ENCODE measurements at places on chromosomes 4 and X.

- DNase-seq = no peak
These were observed 142.7 kb downstream of the CPEB2 start for GRCh38 chr4:15144967-15145295.

DNA sequence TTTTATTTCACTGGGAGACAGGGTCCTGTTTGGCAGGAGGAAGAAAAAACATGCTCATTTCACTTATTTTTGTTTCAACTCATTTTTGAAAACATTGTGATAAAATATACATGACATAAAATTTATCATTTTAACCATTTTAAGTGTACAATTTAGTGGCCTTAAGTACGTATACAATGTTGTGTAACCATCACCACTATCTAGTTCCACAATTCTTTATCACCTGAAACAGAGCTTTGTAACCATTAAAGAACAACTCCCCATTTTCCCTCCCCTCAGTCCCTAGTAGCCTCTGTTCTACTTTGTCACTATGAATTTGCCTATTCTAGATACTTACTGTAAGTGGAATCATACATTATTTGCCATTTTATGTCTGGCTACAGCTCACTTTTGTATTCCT lies 143.8 kb downstream of the GPAT3 start:
- no peak for DNase-seq

DNA sequence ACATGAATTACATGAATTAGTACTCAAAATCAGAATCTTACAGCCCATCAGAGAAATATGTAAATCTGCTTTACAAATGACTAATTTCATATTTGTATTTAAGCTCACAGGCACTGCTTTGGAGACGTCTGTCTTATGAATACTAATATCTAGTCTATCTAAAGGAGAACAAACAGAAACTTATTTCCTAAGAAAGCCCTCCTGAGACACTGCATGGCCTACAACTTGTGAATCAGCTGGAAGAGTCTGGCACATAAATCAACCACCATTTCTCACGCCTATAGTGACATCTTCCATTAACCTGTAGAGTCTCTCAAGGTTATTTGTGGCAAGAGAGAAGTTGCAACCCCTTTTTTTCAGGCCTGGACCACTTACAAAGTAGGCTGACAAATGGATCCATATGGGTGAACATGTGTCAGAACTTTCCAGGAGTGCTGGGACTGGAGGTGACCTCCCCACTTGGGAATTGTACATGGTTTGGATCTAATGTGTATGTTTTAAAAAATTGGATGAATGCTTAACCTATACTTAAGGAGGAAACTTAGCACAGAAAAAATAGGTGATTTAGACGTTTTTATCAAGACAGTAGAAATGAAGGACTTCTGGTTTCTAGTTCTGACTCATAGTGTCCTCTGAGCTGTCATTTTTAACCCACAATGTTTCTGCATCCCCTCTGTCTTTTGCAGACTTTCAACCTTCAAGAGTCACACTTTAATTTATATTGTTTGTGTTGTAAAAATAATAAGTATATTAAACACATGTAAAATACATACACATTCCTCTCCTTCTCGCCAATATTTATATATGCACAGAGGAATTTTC lies 83.2 kb upstream of the ARHGAP24 start:
- no peak for DNase-seq

DNA sequence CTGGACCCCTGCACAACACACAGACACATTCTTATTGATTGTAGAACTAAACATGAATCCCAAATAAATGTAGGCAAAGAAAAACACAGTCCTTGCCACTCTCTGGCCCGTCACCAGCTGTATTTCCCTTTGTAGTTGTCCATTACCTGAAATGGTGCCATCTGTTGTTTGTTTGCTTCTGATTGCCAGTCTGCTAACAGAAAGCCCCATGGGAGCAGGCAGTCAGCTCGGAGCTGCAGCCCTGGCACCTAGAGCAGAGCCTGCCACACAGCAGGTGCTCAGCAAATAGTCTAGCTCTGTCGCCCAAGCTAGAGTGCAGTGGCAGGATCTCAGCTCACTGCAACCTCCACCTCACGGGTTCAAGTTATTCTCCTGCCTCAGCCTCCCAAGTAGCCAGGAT lies 28.9 kb downstream of the CPLX1 start:
- no peak for DNase-seq

DNA sequence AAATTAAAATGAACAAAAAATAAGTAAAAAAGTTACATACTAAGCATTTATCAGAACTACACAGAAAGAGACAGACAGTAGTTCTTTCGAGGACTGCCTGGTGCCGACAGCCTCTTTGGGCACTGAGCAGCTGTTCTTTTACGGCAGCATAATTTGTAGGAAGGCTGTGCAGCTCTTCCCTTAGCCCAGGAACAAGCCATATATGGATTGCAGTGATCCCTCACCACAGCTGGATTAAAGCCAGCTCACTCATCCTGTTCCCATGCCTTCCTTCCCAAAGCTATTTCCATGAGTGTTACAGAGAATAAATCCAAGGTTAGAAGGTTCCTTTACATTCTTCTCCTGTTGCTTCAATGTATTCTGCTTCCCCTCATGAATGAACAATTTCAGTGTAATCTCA lies 71.7 kb downstream of the DDX60L start:
- peak; percentile 92 for DNase-seq

GRCh38 chrX:55794405-55794804 lies 76.9 kb downstream of the RRAGB start:
- DNase-seq = no peak

DNA sequence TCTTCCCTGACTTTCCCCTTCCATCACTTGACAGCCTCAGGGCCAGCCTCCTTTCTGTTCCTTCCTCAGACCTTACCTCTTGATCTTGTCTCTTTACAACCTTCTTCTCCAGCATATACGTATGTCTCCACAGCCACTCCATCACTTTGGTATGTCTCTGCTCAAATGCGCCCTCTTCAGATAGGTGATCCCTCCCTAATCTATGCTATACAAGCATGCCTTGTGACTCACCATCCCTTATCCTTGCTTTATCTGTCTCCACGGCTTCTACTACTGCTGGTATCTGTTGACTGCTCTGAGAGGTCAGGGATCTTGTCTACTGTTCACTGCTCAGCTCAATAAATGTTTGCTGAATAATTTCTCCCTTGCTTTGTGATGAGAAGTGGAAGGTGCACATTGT lies 9.0 kb downstream of the ARAP2 start:
- no peak for DNase-seq

DNA sequence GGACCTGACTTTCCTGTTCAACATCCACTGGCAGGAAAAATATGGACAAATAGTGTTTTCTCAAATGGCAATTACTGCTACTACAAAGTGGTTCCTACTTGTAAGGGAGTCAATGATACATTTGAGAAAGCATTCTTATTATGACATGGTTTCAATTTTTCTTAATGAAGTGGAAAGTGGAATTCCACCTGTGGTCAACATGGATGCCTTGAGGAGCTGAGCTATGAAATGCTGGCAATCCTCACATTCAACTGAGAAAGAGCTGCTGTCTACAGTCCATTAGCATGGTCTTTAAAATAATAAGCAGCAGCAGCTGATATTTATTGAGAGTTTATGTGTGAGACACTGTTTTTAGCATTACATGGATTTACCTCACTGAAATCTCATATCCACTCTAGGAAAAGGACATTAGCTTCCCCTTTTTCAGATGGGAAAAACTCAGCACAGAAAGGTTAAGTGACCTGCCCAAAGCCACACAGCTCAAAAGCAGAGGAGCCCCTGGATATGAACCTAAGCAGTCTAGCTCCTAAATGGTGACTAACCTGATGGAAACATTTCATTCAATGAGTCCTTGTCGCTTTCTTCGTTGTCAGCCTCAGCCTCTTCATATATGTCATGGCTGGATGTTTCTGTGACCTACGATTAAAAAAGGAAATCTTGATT lies 29.2 kb downstream of the MAP7D3 start:
- no peak for DNase-seq

GRCh38 chr4:183449193-183449882 lies 4.9 kb downstream of the CDKN2AIP start:
- DNase-seq = no peak

DNA sequence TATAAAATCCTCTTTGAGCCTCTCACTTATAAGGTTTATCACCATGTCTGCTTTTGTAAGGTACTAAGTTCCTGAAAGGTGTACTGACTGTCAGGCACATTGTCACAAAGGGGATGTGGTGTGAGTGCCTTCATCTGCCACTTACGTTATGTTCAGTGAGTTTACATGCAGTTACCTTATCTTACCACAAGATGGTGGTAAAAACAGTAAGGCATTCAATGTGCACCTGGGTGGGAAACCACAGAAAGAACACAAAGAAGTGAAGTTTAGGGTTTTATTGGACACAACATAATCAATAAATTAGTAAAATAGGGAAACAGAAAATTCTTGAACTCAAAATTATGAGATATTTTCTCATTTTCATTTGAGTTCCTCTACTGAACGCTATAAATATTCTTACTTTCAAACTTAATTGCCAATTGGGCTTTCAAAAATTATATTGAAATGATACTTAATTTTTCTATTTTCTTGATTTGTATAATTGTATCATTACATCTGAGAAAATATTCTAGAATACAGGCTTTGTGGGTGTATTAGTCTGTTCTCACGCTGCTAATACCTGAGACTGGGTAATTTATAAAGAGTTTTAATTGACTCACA lies 650.8 kb downstream of the PCDH7 start:
- no peak for DNase-seq

GRCh38 chrX:97638621-97639020 lies 754.9 kb downstream of the RPA4 start:
- DNase-seq = no peak

DNA sequence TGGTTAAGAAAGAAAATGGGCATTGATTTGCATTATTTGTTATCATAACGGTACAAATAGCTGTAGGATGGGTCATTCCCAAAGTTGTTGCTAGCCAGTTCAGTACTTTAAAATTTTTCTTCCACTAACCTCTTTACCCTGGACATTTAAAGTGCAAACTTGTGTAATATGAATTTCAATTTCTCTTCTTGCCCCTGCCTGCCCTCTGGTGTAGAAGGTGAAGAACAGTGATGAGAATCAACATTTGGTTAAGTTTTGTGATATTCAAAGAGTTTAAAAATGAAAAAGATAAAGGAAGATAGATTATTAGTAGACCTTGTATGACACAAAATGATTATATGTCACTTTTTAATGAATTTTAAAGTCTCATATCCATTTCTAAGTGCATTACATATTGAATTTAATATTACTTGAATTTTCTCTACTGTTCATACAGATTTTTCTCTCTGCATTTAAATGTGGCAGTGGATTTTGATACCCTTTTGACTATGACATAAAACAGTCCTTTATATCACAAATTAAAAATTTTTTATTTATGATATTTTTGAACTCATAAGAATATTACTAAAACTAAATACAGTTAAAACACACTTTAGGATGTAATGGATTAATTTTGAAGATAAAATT lies 337.7 kb downstream of the BMPR1B start:
- no peak for DNase-seq

DNA sequence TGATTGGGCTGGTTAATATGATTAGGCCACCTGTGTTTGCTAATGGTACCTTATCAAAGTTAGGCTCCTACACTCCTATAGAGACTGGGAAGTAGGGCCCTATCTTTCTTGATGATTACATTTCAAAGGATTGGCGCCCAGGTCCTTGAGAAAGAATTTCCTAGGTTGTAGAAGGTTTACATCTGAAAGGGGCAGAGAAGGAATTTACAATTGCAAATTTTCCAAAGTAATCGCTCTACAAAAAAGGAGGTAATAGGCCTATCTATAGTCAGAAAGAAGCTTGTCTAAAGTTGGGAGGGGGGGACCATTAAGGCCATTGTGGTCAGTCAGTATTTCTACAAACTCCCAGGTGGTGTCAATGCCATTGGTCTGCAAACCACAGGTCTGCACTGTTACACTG lies 638.4 kb downstream of the IL1RAPL1 start:
- no peak for DNase-seq

- DNase-seq = no peak
These were observed 2.5 kb downstream of the GPM6A start for GRCh38 chr4:175809402-175810072.

GRCh38 chr4:7844594-7844991 lies 95.1 kb downstream of the AFAP1 start:
- DNase-seq = no peak

DNA sequence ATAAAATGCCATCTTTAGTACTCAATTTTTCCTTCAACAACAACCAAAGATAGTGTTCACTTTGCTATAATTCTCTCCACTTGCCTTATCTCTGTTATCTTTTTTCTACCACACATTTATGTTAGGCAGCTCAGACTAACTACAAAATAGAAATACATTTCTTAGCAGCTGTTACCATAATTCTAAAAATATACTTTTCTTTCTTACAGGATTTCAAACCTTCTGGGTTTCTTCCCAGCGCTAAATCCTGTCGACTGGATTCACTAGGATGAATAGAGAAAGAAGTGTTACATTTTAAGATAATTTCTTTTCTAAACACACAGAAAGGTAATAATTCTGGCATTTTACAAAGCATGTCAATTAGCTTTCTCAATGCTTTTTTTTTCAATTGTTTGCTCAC lies 105.5 kb upstream of the GK2 start:
- no peak for DNase-seq

DNA sequence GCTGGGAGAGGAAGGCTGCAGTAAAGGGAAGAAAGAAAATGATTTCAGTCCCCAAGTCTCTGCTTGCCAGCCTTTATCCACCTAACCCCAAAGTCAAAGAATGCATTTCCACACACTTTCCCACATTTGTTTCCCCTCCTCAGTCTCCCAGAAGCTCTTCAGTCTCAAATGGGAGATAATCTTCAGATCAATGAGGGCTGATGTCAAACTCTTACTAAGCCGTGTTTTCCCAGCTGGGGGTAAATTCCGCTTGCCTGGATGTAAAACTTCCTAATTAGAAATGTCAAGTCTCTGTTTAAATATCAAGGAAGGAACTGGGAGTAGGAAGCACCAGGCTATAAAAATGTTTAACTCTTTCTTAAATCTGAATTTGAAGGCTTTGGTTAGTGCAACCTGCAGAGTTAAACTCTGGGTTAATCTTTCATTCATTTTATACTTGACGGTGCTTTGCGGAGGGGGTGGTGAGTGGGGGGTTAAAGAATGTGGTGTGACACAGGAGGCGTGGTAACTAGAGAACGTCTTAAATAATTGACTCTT lies 601.4 kb upstream of the ACTRT1 start:
- DNase-seq = no peak

- no peak for DNase-seq
These were observed 15.5 kb upstream of the IGBP1 start for GRCh38 chrX:70117738-70118137.

GRCh38 chr4:101200561-101200960 lies 146.8 kb downstream of the PPP3CA start:
- DNase-seq = no peak

DNA sequence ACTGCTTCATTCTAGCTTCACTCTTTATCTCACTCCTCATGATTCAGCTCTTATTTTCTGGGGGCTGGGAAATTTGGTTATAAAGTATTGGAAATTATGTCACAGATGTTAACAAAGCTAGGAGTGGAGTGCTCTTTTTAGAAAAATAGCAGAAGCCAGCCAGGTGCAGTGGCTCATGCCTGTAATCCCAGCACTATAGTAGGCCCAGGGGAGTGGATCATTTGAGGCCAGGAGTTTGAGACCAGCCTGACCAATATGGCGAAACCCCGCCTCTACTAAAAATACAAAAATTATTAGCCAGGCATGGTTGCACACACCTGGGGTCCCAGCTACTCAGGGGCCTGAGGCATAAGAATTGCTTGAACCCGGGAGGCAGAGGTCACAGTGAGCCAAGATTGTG lies 97.2 kb upstream of the GUCY1A1 start:
- DNase-seq = no peak

Data from adrenal gland (tissue), 19 donors.